GM12865 (cell line): ENCODE measurements at places on chromosomes 7 and 10.
A peak's percentile ranks its signal among the peaks of the same experiment; 100 is the strongest.

GRCh38 chr10:5811387-5811821 is 1.8 kb downstream of the GDI2 start:
- DNase-seq, result peak; percentile 49

GRCh38 chr7:109049366-109049765 is 479.7 kb downstream of the DNAJB9 start:
- DNase-seq, result no peak

DNA sequence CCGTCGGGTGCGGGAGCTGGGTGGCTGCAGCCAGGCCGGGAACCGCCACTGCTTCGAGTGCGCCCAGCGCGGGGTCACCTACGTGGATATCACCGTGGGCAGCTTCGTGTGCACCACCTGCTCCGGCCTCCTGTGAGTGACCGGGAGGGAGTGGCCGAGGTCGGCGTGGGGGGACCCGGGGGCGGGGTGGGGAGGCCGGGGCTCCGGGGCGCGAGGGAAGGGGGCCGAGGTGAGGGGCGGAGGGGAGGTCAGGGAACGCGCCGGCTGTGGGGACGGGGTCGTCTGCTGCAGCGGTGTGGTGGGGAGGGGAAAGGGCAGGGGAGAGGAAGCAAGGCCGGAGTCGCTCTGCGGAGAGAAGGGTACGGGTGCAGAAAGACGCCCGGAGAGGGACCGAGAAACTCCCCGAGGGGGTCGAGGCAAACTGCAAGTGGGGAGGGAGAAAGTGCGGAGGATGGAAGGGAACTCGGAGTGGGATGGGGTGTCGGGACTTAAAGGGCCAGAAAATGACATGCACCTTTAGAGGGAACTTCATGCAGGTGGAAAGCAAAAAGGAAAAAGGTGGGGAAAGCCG is 518 bp downstream of the AGFG2 start:
- no peak for DNase-seq

- no peak for DNase-seq
These were observed 9.9 kb upstream of the CALML5 start for GRCh38 chr10:5509236-5509635.

- no peak for DNase-seq
These were observed 169.6 kb downstream of the ELFN1 start for GRCh38 chr7:1839701-1840100.

DNA sequence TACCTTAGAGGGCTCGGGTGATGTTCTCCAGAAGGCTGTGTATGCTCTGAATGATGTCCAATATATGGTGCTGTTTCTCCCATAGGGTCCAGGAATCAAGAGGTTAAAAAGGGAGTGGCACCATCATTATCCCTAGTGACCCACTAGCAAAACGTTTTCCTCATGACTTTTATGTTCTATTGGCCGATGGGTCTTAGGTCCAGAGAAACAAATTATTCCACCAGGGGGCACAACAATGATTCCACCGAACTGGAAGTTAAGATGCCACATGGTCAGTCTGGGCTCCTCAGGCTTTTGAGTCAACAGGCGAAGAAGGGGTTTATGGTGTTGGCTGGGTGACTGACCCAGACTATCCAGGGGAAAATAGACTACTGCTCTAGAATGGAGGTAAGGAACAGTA is 256.1 kb downstream of the COBL start:
- peak; percentile 15 for DNase-seq

- DNase-seq, result no peak
These were observed 94.1 kb downstream of the AOAH start for GRCh38 chr7:36630112-36630650.

DNA sequence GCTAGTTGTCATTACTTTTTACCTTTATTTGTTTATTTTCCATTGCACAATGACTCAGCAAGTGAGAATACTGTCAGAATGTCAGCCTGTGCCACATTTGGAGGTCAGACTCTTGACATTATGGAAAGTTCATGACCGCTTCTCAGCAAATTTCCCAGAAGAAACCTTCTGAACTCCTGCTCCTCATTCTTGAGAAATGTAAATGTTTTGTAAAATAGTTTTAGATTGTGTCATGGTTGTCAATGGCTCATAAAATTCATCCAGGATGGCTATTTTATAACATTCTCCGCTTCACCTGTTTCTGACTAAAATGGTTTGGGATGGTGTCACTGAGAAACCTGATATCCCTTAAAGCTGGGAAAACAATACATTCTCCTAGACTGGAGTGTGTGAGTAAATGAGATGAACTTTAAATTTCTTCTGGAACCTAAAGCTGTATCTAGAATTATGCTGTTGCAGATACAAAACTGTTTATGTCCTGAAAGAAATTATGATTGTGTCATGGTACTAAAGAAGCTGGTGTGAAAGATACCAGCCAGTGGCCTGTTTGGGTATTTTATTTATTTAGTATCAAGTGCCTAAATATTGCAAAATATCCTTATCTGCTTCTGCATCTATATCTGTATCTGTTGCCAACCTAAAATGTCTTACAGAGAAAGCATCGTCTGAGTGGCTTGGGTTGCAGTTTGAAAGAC is 671.7 kb downstream of the GATA3 start:
- DNase-seq, result no peak

DNA sequence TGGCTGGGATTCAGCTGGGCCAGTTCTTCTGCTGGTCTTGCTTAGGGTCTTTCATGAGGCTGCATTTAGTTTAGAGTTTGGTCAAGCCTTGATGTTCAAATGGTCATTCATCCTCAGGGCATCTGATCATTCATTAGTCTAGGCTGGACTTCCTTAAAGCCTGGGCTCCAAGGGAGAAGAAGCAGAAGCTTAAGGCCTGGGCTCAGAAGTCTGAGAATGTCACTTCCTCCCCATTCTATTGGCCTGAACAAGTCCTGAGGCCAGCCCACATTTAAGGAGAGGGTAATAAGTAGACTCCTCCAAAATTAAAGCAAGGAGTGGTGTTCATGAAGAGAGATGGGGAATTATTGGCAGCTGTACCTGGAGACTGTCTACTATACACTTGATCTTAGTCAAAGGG is 193.2 kb upstream of the HABP2 start:
- no peak for DNase-seq

GRCh38 chr10:1399431-1400100 is 337.8 kb downstream of the ADARB2 start:
- no peak for DNase-seq

DNA sequence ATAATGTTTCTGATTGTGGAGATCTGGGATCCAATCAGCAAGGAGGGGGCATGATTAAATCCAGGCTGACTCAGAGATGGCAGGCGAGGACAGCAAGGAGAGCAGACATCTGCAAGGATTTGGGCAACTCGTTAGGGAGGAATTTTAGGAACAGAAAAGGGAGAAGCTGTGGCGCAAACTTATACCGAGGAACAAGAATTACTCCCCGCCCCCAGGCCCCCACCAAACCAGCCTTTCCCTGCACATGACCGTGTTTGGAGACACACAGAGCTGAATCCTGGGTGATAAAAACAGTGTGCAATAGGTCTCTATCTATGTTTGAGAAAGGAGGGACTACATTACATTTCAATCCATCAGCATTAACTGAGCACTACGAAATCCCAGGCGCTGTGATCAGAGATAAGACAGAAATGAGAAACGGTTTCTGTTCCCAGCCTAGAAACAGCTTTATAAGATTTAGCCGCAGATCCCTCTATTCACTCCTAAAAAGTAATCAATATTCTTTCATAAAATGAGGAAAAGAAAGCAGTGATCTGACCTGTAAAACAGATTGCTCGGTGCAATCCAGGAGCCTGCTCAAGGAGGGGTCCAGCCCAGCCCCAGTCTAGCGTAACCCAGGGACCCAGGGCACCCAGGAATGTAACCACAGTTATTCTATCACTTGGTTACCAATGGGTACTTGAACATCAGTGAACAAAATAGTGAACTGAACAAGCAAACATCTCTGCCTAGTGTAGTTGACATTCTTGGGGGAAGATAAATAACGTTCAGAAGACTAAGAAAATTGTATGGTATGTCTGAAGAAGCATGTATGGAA is 37.2 kb upstream of the RAPGEF5 start:
- no peak for DNase-seq

DNA sequence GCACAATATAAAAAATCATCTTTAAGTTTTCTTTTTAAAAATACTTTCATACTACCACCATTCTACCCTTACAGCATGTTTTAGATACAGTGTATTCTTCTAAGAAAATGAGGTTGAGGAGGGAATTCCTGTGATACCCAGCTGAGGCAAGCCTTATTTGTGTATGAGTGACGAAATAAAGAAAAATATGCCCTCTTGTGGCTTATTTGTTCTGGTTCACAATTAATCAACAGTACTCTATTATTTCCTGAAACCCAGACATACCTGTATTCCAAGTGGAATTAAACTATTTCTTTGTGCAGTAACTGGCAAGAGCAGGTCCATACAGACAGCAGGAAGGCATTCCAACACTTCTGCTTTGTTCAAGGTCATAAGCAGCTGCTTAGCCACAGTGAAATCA is 4.5 kb upstream of the SEMA3D start:
- DNase-seq, result no peak

GRCh38 chr10:60921633-60922032 is 22.4 kb downstream of the RHOBTB1 start:
- no peak for DNase-seq

DNA sequence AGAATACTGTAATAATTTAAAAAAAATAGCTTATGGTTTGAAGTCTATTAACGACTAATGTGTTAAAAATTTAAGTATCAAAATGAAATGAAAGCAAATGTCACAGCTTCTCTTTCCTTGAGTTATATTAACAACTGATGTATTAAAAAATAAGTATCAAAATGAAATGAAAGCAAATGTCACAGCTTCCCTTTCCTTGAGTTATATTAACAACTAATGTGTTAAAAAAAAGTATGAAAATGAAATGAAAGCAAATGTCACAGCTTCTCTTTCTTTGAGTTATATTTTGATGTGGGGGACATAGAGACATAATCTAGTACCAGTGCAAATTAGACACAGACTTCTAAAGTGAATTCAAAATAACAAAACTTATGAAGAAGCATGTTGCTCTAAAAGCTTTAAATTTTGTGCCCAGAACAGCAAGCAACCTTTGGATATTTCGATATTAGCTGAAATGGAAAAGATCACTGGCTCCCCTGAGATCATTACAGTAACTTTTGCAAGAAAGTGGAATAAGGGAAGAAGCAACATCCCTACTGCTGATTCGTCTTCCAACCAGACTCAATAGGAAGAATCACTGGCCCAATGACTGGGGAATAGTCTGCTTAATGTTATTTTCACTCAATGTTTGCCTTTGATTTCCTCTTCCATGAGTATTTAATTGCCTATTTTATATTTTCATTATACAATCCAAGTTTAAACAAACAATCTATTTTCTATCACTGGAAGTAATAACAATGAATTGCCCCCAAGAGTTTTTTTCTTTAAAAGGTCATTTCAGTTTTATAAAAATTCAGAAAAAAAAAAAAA is 8.0 kb downstream of the SKAP2 start:
- no peak for DNase-seq

DNA sequence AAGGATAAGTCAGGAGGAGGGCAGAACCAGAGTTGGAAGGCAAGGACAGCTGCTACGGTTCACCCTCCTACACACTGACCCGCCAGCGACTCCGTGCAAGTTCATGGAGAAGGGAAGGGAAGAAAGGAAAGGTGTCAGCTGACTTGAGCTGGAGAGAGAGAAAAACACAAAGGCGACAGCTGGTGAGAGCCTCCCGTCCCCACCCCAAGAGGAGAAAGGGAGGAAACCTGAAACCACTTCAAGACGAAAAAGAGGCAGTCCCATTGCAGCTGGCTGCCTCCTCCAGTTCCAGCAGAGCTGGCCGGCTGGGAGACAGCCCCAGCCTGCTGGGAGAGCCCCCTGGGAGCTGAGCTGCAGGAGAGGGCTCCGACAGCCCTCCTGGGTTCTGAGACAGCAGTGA is 75.2 kb downstream of the PARD3 start:
- DNase-seq, result no peak

- no peak for DNase-seq
These were observed 48.3 kb downstream of the NOD1 start for GRCh38 chr7:30430276-30430675.

GRCh38 chr10:3761021-3761686 is 23.9 kb downstream of the KLF6 start:
- peak; percentile 82 for DNase-seq

DNA sequence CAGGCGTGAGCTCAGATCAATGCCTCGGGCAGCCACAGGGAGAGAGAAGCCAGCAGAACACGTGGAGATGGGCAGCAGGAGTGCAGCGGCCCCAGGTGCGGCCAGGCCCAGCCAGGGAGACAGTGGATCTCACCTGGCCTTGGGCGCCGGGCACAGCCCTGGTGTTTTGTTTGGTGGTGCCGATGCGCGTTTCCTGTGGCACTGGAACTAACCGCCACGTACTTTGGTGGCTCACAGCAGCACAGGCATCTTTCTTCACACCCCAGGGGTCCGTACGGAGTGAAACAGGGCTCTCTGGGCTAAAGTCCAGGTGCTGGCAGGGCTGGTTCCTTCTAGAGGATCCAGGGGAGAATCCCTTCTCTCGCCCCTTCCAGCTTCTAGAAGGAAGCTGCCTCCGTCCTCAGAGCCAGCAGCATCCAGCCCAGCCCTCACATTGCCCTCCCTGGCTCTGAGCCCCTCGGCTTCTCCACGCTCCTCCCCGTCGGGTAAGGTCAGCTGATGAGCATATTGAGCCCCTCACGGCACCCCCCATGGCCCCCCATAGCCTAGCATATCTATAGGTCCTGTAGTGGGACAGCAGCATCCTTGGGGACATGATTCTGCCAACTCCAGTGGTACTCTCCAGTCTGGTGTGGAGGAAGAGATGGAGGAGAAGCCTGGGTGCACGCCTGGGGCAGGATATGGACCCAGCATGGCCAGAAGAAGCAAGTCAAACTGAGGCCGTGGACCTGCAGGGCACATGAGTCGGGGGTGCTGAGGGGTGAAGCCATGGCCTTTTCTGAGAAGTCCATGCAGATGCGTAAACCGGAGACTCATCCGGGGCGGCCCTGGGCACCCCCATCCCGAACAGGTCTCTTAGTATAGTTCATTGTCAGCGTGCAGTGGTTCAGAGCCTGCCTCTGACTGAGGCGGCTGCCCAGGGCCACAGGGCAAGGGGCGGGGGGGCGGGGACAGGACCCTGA is 43.4 kb upstream of the PPP2R2D start:
- DNase-seq, result no peak

DNA sequence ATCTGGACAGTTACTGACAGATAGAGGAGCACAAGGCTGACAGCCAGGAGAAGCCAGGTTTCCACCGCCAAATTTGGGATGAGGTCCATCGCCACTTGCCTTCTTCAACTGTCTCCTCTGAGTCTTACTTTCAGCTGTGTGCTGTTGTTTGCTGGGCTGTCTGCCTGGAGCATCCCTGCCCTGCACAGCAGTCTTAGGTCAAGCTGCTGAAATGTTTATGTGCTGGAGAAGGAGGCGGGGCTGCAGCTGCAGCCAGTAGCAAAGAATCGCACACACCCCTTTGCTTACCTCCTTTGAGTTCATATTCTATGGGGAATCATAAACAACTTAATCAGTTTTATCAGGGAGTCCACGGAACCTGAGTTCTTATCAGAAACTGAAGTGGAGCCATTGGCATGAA is 20.1 kb upstream of the CYP3A5 start:
- DNase-seq, result no peak

- no peak for DNase-seq
These were observed 288.0 kb downstream of the PTPRN2 start for GRCh38 chr7:158299607-158300006.

DNA sequence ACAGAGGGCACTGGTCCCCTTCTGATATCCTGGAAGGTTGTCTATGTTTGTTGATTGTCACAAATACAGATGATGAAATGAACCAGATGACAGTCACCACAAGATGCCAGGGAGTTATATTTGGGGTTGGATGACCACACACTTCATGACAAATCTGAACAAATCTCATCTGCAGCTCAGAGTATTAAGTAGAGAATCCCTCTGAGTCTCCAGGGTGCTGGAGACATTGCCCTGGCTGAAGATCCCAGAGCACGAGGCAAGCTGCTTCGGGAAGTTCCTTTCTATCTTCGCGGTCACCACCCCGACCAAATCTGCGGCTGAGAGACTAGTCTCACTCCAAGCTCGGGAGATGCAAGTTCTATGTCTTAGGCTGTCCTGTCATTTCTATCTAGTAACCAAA is 9.0 kb downstream of the DENND2A start:
- DNase-seq, result no peak
